ENCODE measurements at places on chromosomes 1 and 21.

- peak; percentile 2 for DNase-seq
Observed at GRCh38 chr21:41232013-41232412, 64.1 kb downstream of the BACE2 start.

DNA sequence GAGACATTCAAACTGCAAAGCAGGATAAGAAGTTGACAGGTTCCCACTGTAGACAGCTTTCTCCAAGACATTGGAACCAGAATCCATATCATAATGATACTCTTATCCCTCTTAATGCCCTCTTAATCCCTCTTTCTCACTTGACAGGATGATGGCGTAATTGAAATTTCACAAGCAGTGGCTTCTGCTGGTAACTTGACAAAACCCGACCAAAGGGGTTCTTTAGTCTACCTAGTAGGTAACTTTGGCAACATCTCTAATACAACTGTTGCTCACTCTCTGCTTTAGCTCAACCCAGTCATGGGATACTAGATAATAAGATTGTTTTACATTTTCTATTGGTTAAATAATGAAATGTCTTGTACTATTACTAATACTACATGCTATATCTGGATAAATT is 34.7 kb downstream of the S100A10 start:
- DNase-seq, result peak; percentile 52

DNA sequence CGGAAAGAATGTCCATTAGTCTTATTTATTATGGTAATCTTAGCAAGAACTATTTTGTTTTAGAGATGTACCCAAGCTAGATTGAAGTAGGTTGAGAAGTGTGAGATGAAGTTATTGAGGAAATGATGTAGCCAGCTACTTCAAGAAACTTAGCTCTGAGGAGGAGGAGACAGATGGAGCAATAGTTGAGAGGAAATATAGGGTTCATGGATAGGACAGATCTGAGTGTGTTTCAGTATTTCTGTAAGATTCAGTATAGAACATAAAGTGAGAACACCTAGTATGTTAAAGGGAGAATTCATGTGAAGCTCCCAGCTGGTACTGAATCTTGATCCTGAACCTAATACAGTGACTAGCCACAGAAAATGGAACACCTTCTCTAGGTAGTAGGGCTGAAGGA is 28.9 kb downstream of the TSNAX start:
- no peak for DNase-seq

DNA sequence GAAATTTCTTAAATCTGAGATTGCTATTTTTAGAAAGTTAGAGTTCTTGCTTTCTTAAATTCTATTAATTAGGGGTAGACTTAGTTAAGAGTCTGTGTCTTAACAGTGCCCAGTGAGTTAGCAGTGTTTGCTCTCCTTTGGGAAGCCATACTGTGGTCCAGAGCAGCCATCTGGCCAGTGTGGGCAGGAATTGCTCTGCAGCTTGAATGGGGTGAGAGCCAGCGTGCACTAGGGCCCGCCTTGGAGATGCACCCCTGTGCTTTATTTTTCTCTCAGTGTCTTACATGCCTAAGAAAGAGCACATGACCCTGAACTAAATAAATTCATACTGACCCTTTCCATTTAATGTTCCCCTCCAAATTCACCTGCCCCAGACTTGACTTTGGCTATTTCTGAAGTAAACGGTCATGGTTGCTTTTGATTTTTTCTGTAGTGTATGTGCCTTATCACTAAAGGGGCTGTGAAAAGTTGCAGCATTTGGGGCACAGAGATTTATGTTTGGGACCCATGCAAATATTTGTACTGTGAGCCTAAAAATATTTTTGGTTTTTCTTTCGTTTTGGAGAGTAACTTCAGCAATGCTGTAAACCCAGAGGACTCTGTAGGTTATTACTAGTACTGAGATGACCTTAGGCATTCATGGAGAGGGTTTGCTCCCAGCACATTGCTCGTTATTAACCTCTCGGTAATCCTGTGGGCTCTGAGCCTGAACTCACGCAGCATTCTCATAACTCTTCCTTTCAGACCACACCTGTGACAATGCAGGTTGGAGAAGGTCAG is 21.3 kb upstream of the KCNQ4 start:
- no peak for DNase-seq

DNA sequence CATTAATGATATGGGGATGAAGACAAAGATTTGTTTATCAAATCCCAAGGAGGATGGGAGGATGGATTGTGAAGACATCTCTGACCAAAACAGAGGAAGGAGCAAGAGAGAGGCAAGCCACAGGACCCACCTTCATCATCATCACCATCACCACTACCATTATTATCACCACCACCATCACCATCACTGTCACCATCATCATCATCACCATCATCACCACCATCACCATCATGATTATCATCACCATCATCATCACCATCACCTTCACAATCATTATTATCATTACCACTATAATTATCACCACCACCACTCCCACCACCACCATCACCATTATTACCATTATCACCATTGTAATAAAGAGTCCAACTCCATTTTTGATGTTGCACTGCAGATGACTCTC is 482.5 kb downstream of the PTPRU start:
- DNase-seq, result no peak

DNA sequence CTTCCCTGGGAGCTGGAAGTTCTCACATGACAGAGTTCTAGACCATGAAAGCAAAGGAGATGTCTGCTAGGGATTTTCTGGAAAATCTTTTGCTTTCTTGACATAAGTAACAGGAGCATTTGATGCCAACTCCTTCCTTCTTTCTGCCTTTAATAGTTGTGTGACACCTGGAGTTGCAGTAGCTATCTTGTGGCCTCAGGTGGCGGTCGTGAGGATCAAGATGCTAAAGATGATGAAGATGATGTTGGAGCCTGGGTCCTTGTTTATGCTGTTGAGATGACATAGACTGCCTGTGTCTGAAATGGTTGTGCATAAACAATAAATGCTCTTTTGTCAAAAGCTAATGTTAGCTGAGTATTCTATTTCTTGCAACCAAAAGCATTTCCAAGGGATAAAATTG is 32.7 kb upstream of the KIRREL1 start:
- DNase-seq, result no peak

DNA sequence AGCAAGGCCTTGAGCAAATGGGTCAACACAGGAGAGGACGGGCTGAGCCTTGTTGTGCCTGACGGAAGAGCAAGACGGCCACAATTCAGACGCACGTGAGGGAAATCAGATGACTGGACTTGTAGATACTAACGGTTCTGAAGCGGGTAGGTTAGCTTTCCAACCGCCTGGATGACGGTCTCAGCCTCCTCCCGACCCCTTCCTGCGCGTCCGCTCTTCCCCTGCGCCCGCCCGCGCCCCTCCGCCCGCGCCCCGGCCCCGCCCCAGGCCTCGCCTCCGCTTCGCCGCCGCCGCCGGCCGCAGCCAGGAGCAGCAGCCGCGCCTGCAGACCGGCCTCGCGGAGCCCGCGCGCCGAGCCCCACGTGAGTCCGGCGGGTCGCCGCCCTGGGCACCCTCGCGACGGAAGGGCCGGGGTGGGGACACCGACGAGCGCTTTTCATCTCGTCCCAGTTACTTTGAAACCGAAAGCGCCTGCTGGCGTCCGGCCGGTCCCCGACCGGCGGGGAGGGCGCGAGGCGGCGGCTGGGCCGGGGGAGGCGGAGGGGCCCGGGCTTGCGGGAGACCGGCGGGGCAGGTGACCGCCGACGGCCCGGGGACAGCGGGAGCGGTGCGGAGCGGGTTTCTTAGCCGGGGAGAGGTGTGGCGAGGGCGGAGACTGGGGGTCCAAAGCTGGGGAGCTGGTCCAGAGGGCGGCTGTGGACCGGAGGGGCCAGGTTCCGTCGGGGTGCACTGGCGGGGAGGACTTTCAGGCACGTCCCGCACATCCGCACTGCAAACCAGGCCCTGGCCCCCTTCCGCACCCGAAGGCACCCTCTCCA is at the start of gene TRAF5:
TRAF5 (plus strand) TSS at position 306 of the 818 bp plus-strand sequence. CDS start 26,407 bp downstream, outside the sequence.
- DNase-seq, result no peak

GRCh38 chr1:10741696-10742095 is 54.8 kb downstream of the CASZ1 start:
- DNase-seq, result no peak

DNA sequence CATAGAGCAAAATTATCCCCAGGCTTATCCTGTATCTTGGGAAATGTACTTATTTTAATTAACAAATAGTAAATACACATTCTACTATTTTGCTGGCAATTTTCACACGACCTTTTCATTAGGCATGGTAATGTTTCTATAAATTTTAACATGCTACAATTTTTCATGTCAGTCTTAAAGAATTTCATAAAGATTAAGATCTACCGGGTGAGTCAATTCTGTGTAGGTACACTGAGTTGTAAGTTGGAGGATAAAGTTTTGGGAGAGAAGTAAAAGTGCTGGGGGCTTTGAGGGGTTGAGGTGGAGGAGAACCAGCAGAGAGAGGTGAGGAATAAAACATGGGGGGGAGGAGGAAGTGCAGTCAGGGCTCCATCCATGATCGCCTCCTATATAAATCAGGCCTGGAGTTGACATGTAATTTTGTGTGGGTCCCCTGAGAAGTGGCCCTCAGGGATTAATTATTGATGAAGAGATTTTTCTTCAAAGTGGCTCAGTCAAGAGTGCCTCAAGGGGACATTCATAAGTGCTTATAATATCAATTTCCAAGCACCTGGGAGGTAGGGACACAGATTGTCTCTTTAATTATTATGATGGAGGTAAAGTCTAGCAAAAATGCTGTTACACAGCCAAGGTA is 7.2 kb downstream of the DPYD start:
- no peak for DNase-seq

GRCh38 chr1:219550201-219550600 is 62.7 kb downstream of the ZC3H11B start:
- no peak for DNase-seq

DNA sequence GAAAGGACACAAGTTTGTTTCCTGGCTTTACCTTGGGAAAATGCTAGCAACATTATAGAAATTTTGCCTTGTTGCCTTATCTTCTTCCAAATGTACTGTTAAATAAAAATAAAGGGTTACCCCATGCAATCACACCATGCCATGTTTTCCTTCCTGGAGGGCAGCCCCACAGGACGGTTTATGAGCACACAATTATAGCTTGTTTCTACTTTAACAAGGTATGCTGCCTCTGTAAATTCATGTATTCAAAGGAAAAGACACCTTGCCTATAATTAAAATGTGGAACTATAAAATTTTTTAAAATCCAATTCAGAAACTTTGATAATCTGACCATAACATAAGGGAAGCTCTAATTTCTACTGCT is 63.4 kb downstream of the CAPN2 start:
- no peak for DNase-seq

DNA sequence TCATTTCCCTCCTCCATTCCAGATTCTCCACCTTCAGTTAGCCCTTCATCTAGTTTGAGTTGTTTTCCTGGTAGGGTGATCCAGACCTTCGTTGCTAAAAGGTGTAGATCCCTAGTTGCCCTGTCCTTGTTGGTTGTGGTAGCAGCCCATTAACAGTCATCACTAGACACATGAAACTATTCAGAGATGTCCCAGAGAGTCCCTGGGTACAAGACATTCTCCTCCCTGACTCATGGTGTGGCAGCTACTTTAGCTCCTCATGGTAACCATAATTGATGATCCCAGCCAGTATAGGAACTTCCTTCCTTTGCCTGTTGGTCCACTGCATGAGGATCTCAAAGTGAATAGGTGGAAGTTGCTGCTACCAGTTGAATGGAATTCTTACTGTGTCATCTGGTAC is 6.0 kb upstream of the SH2D2A start:
- no peak for DNase-seq

DNA sequence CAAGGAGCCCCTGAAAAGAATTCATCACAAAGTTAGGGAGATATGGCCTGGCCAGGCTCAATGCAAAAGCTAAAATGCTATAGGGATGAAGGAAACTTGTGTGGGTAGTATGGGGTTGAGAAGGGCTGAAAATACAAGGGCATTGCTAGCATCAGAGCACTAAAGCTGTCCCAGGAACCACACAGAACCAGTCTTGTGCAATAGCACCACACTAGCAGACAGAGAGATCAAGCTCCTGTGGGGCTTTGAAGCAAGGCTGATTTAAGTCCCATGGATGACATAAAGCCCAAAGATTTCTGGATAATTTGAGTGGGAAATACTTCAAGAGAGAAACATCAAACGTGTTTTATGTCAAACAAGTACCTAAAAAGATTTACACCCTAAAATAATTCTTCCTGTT is 97.1 kb downstream of the VAV3 start:
- DNase-seq, result no peak

DNA sequence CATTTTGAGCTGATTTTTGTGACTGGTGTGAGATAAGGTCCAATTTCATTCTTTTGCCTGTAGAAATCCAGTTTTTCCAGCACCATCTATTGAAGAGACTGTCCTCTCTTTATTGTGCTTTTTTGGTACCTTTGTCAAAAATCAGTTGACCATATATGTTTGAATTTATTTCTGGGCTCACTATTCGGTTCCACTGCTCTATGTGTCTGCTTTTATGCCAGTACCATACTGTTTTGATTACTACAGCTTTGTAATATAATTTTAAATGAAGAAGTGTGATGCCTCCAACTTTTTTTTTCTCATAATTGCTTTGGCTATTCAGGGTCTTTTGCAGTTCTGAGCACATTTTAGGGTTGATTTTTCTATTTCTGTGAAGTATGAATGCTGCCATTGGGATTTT is 69.0 kb downstream of the LAMC2 start:
- DNase-seq, result no peak

DNA sequence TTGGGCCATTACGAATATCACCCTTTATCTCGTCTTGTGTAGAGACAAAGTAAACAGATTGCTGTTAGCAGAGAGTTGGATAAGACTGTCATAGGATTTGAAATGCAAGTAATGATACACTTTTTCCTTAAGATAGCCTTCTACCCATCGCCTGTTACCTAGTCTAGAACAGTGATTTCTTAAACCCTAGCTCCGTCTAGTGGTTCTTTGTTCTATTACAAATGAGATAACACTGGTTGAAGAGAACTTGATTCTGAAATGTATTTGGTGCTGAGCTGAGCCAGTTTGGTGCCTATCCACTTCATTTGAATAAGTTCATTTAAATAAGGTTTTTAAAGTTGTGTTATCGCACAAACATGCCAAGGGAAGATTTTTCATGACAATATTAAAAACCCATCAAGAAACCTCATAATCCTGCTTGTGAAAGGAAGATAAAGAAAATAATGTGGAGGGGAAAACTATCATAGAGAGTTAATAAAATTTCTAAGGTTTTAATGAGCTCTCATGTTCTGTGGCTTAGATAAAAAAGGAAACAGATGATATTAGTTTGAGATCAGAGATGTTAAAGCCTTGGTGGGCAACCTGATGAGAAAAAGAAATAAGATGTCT is 1.5 kb upstream of the KCNH1 start:
- peak; percentile 10 for DNase-seq

GRCh38 chr21:46025113-46025770 is 43.7 kb downstream of the COL6A1 start:
- DNase-seq, result no peak

- no peak for DNase-seq
Observed at GRCh38 chr21:35232545-35233176, 183.6 kb upstream of the RUNX1 start.

- no peak for DNase-seq
Observed at GRCh38 chr1:51537568-51537967, 18.5 kb upstream of the EPS15 start.

DNA sequence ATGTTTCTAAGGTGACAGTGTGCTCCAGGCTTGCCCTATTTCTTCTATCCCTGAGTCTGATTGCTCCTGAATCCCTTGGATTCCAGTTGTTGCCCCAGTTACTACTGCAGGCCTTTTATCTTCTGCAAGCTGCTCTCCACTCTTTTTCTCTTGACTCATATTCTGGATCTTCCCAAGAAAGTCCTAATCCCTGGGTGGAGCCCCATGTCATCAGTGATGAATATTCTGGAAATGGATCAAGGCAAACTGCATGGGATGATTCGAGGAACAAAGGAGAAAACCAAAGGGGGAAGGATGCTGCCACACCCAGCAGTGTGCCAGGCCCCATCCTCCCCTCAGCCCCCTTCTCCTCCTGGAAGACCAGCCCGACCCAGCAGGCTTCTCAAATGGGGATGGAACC is 63.3 kb upstream of the ATP2B4 start:
- DNase-seq, result no peak
